Thymus (tissue), 14 donors: ENCODE measurements at places on chromosomes 7 and 10.

DNA sequence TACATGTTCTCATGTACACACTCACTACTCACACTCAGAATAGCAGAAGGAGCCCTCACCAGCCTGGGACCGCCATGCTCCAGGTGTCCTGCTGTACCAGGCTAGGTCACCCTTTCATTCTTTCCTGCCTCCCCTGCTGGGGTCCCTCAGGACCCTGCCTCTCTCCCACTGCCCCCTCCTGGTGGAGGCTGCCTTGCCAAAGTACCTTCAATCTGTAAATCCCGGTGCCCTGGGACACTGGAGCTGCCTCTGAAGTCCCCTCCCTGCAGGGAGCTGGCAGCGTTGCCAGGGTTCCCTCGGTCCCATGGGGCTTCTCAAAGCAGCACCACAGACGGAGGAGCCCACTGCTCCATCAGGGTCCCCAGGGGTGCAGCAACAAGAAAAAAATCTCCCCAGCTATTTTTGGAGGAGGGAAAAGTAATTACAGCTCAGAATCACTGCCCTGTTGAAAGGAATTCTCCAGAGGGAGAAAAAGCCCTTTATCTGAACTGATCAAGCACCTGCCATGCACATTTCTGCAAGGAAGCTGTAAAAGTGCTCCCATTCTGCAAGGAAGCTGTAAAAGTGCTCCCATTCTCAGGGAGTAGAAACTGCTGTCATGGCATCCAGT lies 259.9 kb downstream of the PTPRN2 start:
- no peak for DNase-seq
- no peaks in the 10 kb centered on the region for H3K36me3 ChIP-seq
- H3K4me3 ChIP-seq = no peak overlapping the region
- no peaks in the 10 kb centered on the region for H3K27me3 ChIP-seq
- H3K4me1 ChIP-seq = no peaks in the 10 kb centered on the region
- H3K27ac ChIP-seq = no peak overlapping the region

GRCh38 chr7:27169658-27170425 lies 4.3 kb downstream of the HOXA10 start:
- no peak for DNase-seq
- no peak overlapping the region for H3K27ac ChIP-seq
- H3K4me1 ChIP-seq = peaks cover 65% of the 10 kb centered on the region
- no peaks in the 10 kb centered on the region for H3K36me3 ChIP-seq

DNA sequence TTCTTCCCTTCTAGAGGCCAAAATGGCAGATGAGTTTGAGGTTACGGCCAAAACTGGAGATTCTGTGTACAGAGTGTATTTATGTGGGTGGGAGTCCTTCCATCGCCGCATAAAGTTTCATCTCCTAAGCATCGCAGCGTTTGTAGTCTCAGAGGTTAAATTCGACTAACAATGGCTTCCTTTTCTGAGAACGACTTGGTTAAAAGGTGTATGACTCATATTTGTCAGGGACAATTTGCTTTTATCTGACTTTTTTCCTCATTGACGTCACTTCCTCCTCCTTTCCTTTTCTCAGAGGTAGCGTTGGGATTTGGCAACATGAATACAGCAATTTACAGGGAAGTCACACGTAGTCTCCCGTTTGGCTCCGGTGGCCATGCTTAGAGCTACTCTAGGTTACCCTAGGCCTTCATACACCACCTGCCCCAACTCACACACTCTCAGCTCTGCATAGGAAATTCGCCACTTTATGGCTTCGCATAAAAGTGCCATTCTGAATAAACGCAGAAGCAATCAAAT lies 37.6 kb upstream of the TCF7L2 start:
- H3K36me3 ChIP-seq = no peaks in the 10 kb centered on the region
- H3K4me1 ChIP-seq = no peaks in the 10 kb centered on the region
- no peaks in the 10 kb centered on the region for H3K27me3 ChIP-seq

GRCh38 chr7:24917510-24918239 lies 62.3 kb downstream of the OSBPL3 start:
- no peaks in the 10 kb centered on the region for H3K36me3 ChIP-seq
- no peak overlapping the region for H3K4me3 ChIP-seq
- no peak overlapping the region for H3K27ac ChIP-seq

GRCh38 chr7:115086146-115086841 lies 164.4 kb downstream of the MDFIC start:
- no peaks in the 10 kb centered on the region for H3K36me3 ChIP-seq
- DNase-seq = no peak
- no peak overlapping the region for H3K4me3 ChIP-seq
- peaks cover 5% of the 10 kb centered on the region for H3K4me1 ChIP-seq
- H3K27ac ChIP-seq = no peak overlapping the region

DNA sequence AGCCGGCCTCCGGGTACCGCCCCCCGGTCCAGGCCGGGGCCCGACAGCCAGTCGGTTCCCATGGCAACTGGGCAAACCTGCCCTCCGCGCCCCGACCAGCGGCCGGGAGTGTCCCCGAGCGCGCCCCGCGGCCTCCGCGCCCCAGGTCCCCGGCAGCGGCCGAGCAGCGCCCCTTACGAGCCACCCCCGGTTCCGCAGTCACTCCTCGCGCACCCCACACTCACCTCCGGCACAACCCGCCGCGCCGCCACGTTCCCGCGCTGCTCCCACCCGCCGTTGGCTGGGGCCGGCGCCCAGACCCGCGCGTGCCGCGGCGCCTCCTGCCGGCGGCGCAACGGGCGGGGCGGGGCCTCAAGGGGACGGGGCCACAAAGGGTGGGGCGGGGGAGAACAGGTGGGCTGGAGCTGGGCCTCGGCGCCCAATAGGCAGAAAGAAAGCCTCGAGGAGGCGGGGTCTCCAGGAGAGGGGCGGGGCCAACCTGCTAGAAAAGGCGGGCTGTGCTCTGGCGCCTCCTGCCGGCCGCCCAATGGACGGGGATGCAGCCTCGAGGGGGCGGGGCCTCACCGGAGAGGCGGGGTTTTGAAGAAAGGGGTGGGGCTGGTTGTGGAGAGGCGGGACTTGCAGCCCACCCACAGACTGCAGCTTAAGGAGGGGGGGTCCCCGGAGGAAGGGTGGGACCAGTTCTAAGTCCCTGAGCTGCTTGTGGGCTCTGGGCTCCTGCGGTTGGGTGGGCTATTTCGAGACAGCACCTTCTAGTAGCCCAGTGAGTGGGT lies at the start of gene RADIL:
Gene RADIL, minus strand, starts transcription at position 345 of the 773 bp plus-strand sequence. CDS start 5,577 bp downstream, outside the sequence.
- H3K4me1 ChIP-seq = peaks cover 2% of the 10 kb centered on the region
- H3K27ac ChIP-seq = peak within 1 kb of the TSS; percentile 51
- H3K36me3 ChIP-seq = no peaks in the 10 kb centered on the region

- H3K36me3 ChIP-seq = no peaks in the 10 kb centered on the region
- H3K4me1 ChIP-seq = peaks cover 6% of the 10 kb centered on the region
- no peak for DNase-seq
- no peaks in the 10 kb centered on the region for H3K27me3 ChIP-seq
- H3K4me3 ChIP-seq = no peak overlapping the region
- no peak overlapping the region for H3K27ac ChIP-seq
Observed at GRCh38 chr10:12459762-12460161, 110.4 kb downstream of the CAMK1D start.

DNA sequence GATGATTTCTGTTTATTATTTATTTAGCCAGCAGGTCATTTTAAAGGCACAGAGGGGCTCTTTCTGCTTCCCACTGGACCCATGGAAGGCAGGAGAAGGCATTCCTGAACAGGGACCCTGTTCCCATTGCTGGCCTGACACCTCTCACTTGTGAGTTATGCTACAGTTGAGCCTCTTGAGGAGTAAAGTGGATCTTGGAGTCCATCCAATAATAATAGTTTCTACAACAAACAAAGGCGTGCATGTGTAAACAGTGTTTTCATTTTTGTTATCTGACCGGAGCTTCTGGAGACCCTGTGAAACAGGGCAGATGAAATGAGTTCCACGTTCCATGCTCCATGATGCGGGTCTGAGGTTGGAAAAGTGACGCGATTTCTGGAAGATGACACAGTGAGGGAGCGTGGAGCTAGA lies 127.3 kb upstream of the HABP2 start:
- no peak overlapping the region for H3K27ac ChIP-seq
- no peaks in the 10 kb centered on the region for H3K27me3 ChIP-seq
- H3K4me1 ChIP-seq = no peaks in the 10 kb centered on the region
- DNase-seq = no peak
- no peak overlapping the region for H3K4me3 ChIP-seq

- H3K27ac ChIP-seq = no peak overlapping the region
- no peak overlapping the region for H3K4me3 ChIP-seq
- H3K4me1 ChIP-seq = no peaks in the 10 kb centered on the region
- peaks cover 3% of the 10 kb centered on the region for H3K36me3 ChIP-seq
Observed at GRCh38 chr7:36895192-36895591, 170.9 kb upstream of the AOAH start.

- H3K36me3 ChIP-seq = peaks cover 17% of the 10 kb centered on the region
- H3K4me3 ChIP-seq = no peak overlapping the region
- no peak for DNase-seq
- H3K27me3 ChIP-seq = no peaks in the 10 kb centered on the region
- peaks cover 63% of the 10 kb centered on the region for H3K4me1 ChIP-seq
Observed at GRCh38 chr10:80473096-80473657, 19.1 kb downstream of the TSPAN14 start.

- no peak overlapping the region for H3K27ac ChIP-seq
- no peaks in the 10 kb centered on the region for H3K27me3 ChIP-seq
- H3K4me1 ChIP-seq = peaks cover 3% of the 10 kb centered on the region
- no peak for DNase-seq
- H3K4me3 ChIP-seq = no peak overlapping the region
Observed at GRCh38 chr7:46512891-46513413, 591.9 kb upstream of the IGFBP3 start.

GRCh38 chr10:59814878-59815277 lies 61.6 kb upstream of the MRLN start:
- H3K36me3 ChIP-seq = peaks cover 29% of the 10 kb centered on the region
- H3K4me3 ChIP-seq = no peak overlapping the region
- no peaks in the 10 kb centered on the region for H3K4me1 ChIP-seq
- no peak overlapping the region for H3K27ac ChIP-seq
- no peak for DNase-seq
- H3K27me3 ChIP-seq = no peaks in the 10 kb centered on the region

DNA sequence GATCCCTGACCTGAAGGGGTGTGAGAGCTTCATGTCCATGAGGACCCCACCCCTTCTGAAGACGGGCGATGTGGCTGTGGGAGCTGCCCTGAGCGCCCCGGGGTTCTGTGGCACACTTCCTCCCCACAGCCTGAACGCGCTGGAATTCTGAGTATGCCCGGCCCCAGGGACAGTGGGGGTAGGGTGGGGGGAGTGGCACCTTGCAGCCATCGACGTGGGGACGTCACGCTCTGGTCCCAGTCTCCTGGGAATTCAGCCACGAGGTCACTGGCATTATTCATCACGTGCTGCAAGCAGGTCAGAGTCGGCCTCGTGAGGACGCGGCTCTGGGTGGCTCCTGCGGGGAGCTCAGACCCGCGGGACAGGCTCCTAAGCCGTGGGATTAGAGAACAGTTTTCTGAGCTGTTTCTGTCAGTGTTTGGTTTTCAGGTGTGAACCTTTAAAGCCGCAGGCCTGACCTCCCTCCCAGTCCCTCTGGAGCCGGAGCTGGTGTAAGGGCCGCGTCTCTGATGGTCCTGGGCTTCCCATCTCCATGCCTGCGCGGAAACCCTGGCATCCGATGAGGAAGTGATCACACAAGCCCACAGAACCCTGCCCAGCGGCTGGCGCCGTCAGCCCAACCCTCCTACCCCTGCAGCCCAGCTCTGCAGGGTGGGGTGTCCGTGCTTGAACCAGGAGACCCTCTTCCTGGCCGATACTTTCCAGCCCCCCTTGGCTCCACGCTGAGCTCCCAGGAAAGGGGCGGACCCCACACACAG lies 16.1 kb downstream of the GPR146 start:
- no peak overlapping the region for H3K4me3 ChIP-seq
- no peak overlapping the region for H3K27ac ChIP-seq
- no peak for DNase-seq
- H3K36me3 ChIP-seq = no peaks in the 10 kb centered on the region
- H3K4me1 ChIP-seq = peaks cover 43% of the 10 kb centered on the region

DNA sequence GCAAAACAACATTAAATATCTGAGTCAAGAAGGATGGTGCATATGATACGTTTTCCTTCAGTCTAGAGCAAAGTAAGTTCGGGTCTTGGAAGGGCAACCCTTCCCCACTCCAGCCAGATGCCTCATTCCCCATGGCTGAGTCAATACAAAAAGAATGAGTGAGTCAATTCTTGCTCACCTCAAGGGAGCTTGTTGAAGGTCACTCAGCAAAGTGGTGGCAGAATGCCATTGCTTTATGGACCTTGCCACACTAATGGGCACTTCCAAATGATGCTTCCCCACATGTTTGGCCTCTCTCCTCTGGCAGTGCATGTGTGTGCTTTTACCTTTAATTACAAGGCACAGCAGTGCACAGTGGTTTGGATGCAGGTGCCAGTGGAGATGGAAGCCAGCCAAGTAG lies 296.5 kb downstream of the SORCS3 start:
- no peak overlapping the region for H3K27ac ChIP-seq
- H3K4me3 ChIP-seq = no peak overlapping the region
- no peaks in the 10 kb centered on the region for H3K27me3 ChIP-seq
- H3K36me3 ChIP-seq = no peaks in the 10 kb centered on the region
- no peak for DNase-seq

- H3K27ac ChIP-seq = no peak overlapping the region
- no peak for DNase-seq
- no peaks in the 10 kb centered on the region for H3K4me1 ChIP-seq
- H3K4me3 ChIP-seq = no peak overlapping the region
- no peaks in the 10 kb centered on the region for H3K36me3 ChIP-seq
Observed at GRCh38 chr10:78846760-78847159, 222.0 kb upstream of the ZMIZ1 start.

DNA sequence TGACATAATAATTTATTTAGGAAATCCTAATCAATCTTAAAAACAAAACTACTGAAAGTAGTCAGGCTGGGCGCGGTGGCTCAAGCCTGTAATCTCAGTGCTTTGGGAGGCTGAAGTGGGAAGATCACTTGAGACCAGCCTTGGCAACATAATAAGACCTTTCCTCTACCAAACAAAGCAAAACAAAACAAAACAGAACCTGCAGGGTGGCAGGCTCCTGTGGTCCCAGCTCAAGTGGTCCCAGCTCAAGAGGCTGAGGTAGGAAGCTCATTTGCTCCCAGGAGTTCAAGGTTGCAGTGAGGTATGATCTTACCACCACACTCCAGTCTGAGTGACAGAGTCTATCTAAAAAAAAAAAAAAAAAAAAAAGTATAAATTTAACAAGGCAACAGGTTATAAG lies 748.0 kb downstream of the CNTNAP2 start:
- DNase-seq = no peak
- no peaks in the 10 kb centered on the region for H3K27me3 ChIP-seq
- no peaks in the 10 kb centered on the region for H3K36me3 ChIP-seq
- H3K27ac ChIP-seq = no peak overlapping the region

GRCh38 chr10:12902135-12902572 lies 99.4 kb downstream of the CCDC3 start:
- peak; percentile 40 for DNase-seq
- no peak overlapping the region for H3K4me3 ChIP-seq
- H3K36me3 ChIP-seq = no peaks in the 10 kb centered on the region
- H3K27ac ChIP-seq = peak overlapping the region; percentile 52
- no peaks in the 10 kb centered on the region for H3K27me3 ChIP-seq

GRCh38 chr7:26393818-26394217 lies 102.2 kb downstream of the SNX10 start:
- H3K27me3 ChIP-seq = peaks cover 21% of the 10 kb centered on the region
- no peaks in the 10 kb centered on the region for H3K36me3 ChIP-seq
- no peak overlapping the region for H3K4me3 ChIP-seq
- H3K4me1 ChIP-seq = peaks cover 7% of the 10 kb centered on the region
- no peak overlapping the region for H3K27ac ChIP-seq

- no peaks in the 10 kb centered on the region for H3K36me3 ChIP-seq
- H3K27ac ChIP-seq = no peak overlapping the region
- no peaks in the 10 kb centered on the region for H3K27me3 ChIP-seq
- no peak overlapping the region for H3K4me3 ChIP-seq
- H3K4me1 ChIP-seq = no peaks in the 10 kb centered on the region
- no peak for DNase-seq
Observed at GRCh38 chr7:50709151-50709550, 73.5 kb downstream of the GRB10 start.

GRCh38 chr10:86963341-86963919 lies 4.9 kb upstream of the ADIRF start:
- no peak for DNase-seq
- no peak overlapping the region for H3K27ac ChIP-seq
- H3K27me3 ChIP-seq = peaks cover 10% of the 10 kb centered on the region
- H3K4me1 ChIP-seq = peaks cover 24% of the 10 kb centered on the region
